ENCODE measurements at places on chromosomes 3 and 15.

- no peak for DNase-seq
These were observed 114.5 kb downstream of the SUCNR1 start for GRCh38 chr3:151987893-151988292.

DNA sequence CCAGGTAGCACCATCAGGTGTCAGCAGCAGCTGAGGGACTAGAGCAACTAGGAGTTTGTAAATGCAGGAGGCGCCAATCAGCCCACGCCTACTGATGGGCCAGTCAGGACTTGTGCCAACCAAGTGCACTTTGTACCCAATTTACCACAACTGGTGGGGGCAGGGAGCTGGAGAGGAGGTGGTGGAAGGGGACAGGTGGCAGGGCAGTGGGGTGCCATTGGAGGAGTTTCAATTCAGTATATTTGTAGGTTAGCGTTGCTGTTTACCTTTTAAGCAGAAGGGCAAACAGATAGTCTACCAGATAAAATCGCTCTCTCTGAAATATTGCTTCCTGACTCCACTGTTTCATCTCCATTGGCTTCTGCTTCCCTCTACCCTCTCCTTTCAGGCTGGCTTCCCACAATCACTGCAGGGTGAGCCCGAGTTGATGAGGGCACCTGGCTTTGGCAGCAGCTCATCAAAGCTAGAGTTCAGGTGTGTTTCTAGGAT, 75.7 kb downstream of the TRIM69 start:
- DNase-seq, result no peak

DNA sequence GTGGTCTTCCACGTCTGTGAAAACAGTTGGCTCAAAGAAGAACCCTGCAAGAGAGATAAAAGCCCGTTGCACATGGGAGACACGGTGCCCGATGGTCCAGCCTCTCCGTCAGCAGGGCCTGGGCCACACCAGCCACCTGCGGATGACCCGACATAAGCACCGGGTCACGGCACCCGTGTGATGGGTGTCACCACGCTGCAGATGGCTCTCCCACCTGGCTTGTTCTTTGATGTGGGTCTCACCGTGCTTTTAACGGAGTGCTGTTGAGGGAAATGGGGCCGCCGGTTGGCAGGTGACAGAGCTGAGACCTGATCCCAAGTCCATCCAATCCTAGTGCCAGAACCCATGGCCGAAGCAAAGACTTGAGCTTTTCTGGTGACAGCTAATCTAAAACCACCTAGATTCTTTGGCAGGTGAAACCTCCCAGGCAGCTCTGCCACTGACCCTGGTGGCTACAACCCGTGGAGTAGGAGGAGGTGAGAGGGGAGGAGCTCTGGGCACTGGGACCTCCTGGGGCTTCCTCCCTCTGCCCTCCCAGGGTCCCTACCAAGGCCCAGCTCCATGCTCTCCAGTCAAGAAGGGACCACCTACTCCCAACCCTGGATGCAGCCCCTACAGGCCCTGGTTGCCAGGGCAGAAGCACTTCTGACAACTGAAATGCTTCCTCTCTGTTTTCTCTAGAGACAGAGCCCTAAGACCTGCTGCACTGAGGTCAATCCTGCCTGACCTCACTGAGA, 23.4 kb upstream of the SLC41A3 start:
- DNase-seq, result no peak

GRCh38 chr3:48202632-48203031, 14.4 kb upstream of the CDC25A start:
- DNase-seq, result no peak

DNA sequence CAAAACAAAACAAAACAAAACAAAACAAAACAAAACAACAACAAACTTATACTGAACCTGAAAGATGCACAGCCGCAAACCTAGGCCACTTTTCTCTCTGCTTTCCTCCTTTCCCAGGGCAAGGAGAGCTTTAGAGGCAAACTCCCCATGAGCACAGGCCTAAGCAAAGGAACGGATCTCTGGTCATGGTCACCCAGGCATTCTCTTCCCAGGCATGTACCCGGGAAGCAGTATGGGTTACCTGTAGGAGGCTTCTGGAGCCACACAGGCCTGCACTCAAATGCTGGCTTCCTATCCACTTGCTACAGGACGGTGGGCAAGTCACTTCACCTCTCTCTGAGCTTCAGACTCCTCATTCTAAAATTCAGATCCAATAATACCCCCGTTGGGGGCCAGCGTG, 171.8 kb downstream of the SMAD6 start:
- DNase-seq, result no peak

GRCh38 chr3:128353361-128353965, 113.2 kb downstream of the DNAJB8 start:
- DNase-seq, result no peak

GRCh38 chr3:151935446-151935845, 62.0 kb downstream of the SUCNR1 start:
- no peak for DNase-seq

- no peak for DNase-seq
These were observed 229.7 kb downstream of the SLCO3A1 start for GRCh38 chr15:92083190-92083589.

GRCh38 chr15:92495446-92495845, 101.8 kb downstream of the ST8SIA2 start:
- DNase-seq, result no peak

All from stimulated activated naive CD4-positive, alpha-beta T cell treated with Interleukin-2 at 50 U/mL for 16 hours (primary cell).